ENCODE measurements at places on chromosomes 7 and 10.

DNA sequence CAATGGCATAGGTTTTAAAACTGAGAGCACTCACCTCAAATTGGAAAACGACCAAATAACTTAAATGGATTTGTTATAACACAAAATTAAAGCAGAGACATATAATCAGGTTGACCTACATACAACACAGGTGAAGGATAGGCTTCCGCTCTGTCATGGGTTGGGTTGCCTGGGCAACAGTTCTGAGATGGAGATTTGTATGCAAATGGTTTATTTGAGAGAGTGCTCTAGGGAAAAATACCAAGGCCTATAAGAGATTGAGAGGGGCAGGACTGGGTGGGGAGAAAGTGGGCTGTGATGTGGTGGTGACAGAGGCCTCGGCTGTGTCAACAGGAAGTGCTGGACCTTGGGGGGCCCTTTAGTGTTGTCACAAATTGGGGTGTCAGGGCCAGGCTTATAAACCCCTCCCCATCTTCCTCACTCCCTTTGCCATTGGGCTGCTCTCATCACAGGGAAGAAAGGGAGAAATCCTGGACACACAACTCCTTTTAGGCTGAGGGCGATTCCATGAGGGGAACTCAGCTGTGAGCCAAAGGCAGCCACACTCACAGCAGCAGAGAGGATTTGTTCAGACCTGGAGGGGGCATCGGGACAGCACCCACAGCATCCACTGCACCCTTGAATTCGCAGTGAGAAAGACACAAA lies 105.4 kb upstream of the LYZL1 start:
- no peak for DNase-seq

DNA sequence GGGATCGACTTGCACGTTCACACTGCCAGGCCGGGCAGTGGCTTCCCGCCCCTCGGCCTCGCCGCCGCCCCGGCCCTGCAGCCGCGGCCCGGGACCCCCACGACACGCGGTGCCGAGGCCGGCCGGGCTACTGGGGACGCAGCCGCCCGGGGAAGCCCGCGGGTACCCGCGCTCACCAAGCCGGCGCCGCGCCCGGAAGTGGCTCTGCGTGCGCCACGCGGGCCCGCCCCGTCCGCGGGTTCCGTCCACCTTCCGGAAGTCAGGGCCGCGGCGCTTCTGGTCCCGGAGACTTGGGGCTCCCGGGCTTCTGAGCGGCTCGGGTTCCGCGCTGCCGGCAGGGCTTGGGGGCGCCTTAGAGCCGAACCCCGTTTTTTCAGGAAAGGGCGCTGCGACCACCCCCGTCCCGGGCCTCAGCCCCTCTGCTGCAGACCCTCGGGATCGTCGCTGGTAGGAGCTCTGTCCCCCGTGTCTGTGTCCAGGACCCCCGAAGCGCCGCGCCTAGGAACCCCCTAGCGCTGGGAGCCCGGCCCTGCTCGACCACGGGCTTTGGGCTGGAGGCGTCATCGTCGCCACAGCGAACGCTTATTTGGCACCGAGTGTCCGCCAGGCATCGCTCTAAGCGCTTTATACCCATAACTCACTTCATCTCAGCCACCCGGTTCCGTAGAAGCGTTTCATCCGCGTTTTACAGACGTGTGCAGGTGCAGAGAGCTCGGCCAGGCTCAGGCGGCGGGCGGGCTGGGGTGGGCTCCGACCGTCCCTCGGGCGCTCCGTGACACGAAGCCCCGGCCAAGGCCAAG lies at the start of gene PSMG3:
PSMG3 (minus strand) TSS at position 200 of the 800 bp plus-strand sequence. CDS start 693 bp downstream, outside the sequence.
- DNase-seq: peak; percentile 58

GRCh38 chr10:29223326-29223725 lies 65.5 kb upstream of the LYZL1 start:
- DNase-seq: no peak

- DNase-seq: no peak
Measured at GRCh38 chr7:145143685-145144084, 307.8 kb upstream of the TPK1 start.

- DNase-seq: no peak
Measured at GRCh38 chr7:69864274-69864673, 266.0 kb downstream of the AUTS2 start.

DNA sequence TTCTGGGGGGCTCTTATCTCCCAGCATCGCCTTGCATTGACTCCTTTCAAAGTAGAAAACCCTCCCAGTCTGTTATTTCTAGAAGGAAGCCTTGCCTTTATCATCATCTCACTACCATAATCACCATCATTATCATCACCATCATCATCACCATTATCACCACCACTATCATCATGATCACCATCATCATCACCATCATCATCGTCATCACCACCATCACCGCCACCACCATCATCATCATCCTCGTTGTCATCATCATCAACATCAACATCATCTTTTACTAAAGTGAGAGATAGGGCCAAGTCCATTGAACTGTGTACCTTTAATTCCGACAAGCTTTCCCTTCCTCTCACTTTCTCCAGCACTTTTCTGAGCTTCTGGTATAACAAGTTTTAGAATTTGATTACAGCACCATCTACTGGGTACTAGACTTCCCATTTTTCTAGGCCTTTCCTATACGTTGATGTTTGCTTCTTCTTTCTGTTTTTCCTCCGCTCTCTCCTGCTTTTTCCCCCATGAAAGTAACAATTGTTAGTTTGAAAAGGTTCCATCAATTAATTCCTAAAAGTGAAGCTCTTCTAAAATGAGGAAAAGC lies 226.4 kb downstream of the BUB3 start:
- no peak for DNase-seq

DNA sequence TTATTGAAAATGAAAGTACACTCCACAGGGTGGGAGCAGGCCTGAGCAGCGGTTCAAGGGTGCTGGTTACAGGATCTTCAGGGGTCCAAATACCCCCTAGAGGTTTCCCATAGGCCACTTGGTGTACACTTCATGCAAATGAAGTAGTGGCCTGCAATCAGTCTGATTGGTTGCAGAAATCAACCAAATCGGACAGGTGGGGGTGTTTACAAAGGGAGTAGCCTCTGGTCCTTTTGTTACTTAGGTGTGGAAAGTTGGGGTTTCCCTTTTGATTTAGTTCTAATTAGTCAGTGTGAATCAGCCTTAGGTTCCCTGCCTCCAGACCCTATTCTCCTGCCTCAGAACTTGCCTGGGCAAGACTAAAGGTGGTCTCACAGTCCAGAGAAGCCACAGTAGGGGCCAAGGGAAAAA lies 49.6 kb downstream of the SYPL1 start:
- no peak for DNase-seq

GRCh38 chr10:13700473-13701144 lies 113.8 kb downstream of the PRPF18 start:
- no peak for DNase-seq

- DNase-seq: no peak
Measured at GRCh38 chr7:37150180-37150579, 298.5 kb downstream of the ELMO1 start.
